ENCODE measurements at places on chromosomes 1 and 21.

- no peak for DNase-seq
These were observed 26.5 kb upstream of the KCNA10 start for GRCh38 chr1:110545492-110545891.

- no peak for DNase-seq
These were observed 105.1 kb upstream of the ARHGEF16 start for GRCh38 chr1:3349161-3349967.

DNA sequence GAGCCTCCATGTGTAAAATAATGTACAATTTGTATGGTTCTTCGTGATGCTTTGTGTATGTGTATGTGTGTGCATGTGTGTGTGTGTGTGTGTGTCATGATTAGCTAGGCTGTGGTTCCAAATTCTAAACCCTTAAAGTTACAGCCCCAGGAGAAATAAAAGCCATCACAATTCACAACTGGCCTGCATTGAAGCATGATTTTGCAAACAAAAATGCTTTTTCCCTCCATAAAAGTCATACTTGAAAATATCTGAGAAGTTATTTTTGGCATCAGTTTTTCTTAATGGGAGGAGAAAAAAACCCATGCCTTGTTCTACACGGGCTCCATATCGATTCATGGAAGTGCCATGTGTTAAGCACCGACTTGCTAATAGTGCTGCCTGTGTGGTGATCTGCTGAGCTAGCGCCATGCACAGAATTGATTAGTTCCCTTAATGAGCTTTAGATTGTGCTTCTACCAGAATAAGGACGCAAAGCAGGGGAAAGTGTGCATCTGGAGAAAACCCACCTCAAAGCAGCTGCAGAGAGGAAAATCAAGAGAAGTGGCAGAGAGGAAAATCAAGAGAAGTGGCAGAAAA lies 207.3 kb downstream of the DSCAM start:
- DNase-seq = no peak

- peak; percentile 59 for DNase-seq
These were observed 24.7 kb downstream of the MFSD2A start for GRCh38 chr1:39979654-39980053.

DNA sequence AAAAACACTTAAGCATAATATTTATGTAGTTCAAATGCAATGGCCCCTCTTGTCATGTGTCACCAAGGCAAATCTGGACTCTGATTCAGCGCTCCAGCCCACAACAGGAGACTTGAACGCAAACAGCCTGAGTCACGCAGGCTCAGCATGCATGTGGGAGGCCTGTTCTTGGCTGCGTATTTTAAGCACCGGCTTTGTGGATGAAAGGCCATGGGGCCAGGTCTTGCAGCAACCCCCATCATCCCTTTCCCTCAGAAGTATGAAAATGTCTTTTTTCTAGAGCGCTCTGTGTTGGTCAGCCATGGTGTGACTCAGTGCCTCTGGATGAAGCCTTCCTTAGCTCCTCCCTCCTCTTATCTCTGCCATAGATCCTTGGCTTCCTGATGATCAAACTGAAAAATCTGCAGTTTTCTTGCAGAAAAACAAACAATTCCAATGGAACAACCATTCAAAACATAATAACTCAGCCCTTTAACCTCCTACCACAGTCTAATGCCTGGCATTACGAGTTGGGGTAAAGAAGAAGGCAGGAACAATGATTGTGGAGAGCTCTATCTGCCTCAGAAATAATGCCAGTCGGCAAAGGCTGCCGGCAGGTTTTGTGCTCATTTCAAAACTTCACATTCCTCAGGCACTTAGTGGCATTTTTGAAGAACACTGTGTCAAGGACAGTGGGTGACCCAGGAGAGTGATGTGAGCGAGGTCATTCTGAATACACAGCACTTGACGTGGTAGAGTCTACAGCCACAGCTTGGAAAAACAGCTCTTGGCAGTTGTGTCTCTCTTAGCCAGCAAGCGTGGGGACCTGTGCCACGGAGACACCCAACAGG lies 167.5 kb downstream of the CLIC6 start:
- DNase-seq = no peak

DNA sequence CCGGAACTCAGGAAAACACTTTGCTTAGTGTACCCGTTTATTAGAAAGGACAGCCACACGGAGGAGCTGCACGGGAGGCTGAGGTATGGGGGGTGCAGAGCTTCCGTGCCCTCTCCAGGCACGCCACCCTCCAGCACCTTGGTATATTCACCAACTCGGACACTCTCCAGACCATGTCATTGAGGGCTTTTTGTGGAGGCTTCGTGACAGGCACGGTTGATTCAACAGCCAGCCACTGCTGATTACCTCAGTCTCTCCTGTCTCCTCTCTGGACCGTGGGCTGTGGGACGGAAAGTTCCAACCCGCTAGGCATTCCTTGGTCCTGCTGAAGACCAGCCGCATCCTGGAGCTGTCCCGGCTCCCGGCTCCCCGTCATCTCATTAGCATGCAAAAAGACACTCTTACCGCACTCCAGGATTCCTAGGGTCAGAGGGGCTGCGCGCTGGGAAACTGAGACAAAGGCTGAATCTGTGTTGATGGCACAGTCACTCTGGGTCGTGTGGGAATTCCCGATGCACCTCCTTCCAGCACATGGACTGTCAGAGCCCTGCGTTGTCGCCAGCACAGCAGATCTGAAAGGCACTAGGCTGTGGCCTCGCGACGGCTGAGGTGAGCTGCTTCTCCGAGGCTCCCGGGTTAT lies 65.6 kb downstream of the PRKCZ start:
- DNase-seq = no peak

GRCh38 chr21:44614961-44615391 lies 3.1 kb downstream of the KRTAP10-8 start:
- DNase-seq = no peak

GRCh38 chr1:223319398-223319797 lies 44.6 kb downstream of the SUSD4 start:
- no peak for DNase-seq

DNA sequence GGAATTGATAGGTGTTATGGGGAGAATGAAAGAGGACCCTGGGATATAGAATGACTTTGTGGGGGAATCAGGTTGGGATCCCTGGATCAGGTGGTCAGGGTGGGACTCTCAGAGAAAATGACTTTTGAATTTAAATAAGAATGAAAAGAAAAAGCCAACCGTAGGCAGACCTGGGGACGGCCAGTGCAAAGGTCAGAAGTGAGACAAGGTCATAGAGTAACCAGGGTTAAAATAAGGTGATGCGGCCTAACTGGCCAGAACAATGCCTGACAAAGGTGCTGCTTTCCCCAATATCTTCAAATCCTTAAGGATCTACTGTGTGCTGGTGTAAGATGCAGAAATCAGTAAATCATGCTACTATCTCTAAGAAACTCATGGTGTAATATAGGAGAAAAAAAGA lies 238.4 kb upstream of the JUN start:
- no peak for DNase-seq

DNA sequence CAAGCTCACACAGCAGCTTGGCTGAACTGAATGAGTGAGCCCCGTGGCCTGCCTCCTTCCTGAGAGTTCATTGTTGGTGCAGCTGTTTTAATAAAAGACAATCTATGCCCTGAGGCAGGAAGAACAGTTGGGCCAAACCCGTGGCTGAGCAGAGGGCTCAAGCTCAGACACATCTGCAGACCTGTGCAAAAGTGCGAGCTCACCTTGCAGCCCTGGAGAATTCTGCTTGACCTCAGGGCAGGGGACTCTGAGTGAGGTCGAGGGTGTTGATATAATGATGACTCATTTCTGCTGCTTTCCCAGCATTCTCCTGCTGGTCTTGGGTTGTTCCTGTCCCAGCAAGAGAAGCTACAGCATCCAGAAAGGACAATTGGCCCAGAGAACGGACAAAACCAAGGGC lies 61.0 kb downstream of the ATP5PO start:
- no peak for DNase-seq

GRCh38 chr1:202233804-202234203 lies 40.2 kb downstream of the LGR6 start:
- no peak for DNase-seq

GRCh38 chr1:212135166-212135565 lies 99.6 kb downstream of the DTL start:
- no peak for DNase-seq

GRCh38 chr21:20882462-20883407 lies 115.5 kb upstream of the NCAM2 start:
- DNase-seq = peak; percentile 5

GRCh38 chr1:27623327-27624212 lies 11.4 kb downstream of the FGR start:
- no peak for DNase-seq

GRCh38 chr1:168285521-168285790 lies 4.8 kb downstream of the TBX19 start:
- DNase-seq = no peak

DNA sequence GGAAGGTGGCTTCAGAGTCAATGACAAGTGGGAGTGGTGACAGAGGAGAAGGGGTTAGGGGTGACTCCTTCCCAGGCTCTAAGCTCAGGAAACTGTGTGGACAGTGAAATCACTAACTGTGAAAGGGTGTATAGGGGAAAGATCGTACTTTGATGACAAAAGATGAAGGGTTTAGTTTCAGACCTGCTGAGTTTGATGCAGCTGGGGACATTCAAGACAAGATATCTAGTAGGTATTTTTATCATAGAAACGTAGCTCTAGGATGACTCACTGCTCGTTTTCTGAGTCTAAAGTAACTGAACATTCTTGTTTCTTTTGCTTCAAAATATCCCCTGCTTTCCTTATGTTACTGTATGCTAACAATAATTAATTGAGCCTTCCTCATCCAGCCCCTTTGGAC lies 149.0 kb downstream of the PCP4 start:
- no peak for DNase-seq

- no peak for DNase-seq
These were observed 88.3 kb upstream of the SGIP1 start for GRCh38 chr1:66445492-66446181.

DNA sequence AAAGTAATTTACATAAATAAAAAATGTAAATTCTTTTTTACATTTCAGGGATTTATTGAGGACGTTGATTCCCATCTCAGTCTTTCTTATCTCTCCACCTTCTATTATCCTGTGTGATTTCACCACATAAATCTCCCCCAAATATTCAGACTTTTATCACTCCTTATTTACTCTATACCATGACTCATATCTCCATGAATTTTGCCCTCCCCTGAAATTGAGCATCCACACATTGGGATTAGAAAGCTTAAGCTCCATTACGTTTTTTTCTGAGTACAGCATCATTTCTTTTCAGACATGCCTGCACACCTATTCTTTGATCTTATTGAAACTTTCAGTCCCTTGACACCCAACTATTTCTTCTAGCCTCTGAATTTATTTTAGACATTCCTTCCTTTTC lies 111.2 kb downstream of the IFI44 start:
- no peak for DNase-seq

DNA sequence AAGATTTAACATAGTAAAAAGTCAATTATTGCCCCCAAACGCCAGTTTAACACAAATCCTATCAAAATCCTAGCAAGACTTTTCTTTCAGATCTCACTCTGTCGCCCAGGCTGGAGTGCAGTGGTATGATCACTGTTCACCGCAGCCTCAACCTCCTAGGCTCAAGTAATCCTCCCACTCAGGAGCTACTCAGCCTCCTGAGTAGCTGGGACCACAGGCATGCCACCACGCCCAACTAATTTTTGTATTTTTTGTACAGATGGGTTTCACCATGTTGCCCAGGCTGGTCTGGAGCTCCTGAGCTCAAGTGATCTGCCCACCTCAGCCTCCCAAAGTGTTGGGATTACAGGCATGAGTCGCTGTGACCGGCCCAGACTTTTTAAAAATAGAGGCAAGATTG lies 4.8 kb downstream of the SNIP1 start:
- no peak for DNase-seq

- DNase-seq = no peak
These were observed 32.6 kb downstream of the TRIM67 start for GRCh38 chr1:231194476-231194842.

DNA sequence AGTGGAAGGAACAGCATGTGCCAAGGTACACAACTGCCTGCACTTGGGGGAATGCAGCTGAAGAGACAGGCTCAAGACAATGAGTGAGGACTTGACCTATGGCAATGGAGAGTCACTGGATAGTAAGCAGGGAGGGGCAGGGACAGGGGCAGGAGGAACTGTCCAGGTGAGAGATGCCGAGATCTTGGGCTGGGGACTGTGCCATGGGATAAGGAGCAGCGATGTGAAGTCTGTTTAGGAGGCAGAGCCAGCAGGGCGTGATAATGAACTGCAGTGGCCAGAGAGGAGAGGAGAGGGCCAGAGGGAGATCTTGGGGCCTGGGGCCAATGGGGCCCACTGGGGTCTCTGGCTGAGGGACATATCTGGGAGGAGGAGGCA lies 17.8 kb upstream of the EPB41 start:
- DNase-seq = no peak

- DNase-seq = no peak
These were observed 20.7 kb upstream of the SYNJ1 start for GRCh38 chr21:32748529-32748928.

GRCh38 chr1:53183095-53183990 lies 13.3 kb upstream of the CPT2 start:
- DNase-seq = no peak

- DNase-seq = peak; percentile 4
These were observed 244.5 kb downstream of the NEGR1 start for GRCh38 chr1:72037745-72038343.

- no peak for DNase-seq
These were observed 364.0 kb downstream of the OLFM3 start for GRCh38 chr1:101632548-101633272.

GRCh38 chr1:153985341-153985912 lies 712 bp downstream of the RAB13 start:
- no peak for DNase-seq

GRCh38 chr1:154857441-154858215 lies 12.5 kb downstream of the KCNN3 start:
- DNase-seq = no peak

- no peak for DNase-seq
These were observed 19.5 kb downstream of the NUAK2 start for GRCh38 chr1:205301842-205302588.

- no peak for DNase-seq
These were observed 246.1 kb upstream of the CSF3R start for GRCh38 chr1:36728846-36729245.

GRCh38 chr1:169390303-169390702 lies 22.3 kb downstream of the BLZF1 start:
- DNase-seq = no peak

GRCh38 chr1:57672346-57673140 lies 248.7 kb upstream of the DAB1 start:
- no peak for DNase-seq

- no peak for DNase-seq
These were observed 594.7 kb upstream of the CAMK1G start for GRCh38 chr1:208988811-208989222.

GRCh38 chr1:245378311-245378722 lies 223.5 kb downstream of the KIF26B start:
- no peak for DNase-seq

GRCh38 chr1:179825798-179826460 lies 51.7 kb downstream of the TOR1AIP2 start:
- DNase-seq = no peak

DNA sequence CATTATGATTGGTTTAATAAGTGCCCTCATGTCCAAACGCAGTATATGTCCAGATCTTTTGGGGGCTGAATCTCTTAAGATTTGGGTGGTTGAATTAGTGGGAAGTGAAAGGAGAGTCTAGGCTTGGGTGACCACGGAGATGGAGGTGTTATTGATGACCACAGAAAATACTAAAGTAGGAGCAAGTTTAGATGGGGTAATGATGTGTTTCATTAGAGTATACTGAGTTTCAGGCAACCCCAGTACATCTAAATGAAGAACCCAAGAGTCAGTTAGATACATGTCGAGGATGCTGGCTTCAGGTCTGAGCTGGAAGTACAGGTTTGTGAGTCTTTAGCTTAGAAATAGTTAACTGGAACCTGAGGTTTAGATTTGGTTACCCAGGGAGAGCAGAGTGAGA lies 6.5 kb upstream of the ZZZ3 start:
- DNase-seq = no peak

Data from NCI-H526 treated with DMSO at 0.1 percent for 48 hours (cell line).